AG09309 (cell line): ENCODE measurements at places on chromosomes 3 and 15.

GRCh38 chr3:122233101-122233952 lies 49.9 kb downstream of the CASR start:
- DNase-seq, result no peak

DNA sequence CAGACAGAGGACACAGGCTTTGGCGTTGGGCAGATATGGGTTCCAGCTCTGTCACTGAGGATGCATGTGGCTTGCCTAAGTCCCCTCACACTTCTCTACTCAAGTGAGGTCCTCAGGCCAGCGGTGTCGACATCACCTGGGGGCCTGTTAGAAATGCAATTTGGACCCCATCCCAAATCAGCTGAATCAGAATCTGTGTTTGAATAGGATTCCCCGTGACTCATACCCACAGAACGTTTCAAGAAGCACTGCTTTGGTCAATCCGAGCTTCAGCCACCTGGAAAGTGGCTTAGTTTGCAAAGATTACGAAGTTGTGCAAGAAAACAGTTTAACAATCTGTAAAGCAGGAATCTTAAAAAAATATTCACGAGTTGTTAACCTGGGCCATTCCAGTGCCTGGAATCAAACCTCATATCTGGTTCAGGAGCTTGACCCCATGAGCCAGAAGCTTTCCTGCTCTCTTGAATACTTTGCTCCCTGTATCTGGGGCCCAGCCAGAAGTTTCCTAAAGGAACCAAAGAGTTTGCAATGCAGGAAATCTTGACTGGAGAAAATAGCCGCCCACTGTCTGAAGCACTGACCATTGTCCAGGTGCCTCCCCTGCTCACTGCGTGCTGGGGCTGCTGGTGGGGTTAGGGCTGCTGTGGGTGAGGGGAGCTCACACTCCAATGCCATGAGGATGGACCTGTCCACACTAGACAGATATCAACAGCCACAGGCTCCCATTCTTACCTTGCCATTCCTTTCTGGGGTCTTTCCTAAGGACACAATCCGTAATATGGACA lies 208.5 kb upstream of the LINGO1 start:
- DNase-seq, result peak; percentile 54

DNA sequence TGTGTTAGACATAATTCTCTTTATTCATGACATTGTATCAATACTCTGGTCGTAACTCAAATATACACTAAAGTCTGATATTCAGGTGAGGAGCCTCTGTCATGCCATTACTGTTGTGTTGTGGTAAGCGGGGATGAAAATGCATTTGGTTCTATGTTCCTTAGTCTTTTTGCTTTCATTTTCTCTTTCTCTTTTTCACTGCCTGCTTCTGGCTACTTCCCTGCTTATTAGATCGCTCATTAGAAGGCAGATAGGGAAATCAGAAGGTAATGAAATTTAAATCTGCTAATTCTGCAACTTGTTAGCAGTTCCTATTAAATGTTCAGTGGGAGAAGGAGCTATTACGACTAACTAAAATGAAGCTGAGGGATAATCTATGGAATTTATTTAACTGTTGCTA lies 345.0 kb downstream of the GRM7 start:
- no peak for DNase-seq

DNA sequence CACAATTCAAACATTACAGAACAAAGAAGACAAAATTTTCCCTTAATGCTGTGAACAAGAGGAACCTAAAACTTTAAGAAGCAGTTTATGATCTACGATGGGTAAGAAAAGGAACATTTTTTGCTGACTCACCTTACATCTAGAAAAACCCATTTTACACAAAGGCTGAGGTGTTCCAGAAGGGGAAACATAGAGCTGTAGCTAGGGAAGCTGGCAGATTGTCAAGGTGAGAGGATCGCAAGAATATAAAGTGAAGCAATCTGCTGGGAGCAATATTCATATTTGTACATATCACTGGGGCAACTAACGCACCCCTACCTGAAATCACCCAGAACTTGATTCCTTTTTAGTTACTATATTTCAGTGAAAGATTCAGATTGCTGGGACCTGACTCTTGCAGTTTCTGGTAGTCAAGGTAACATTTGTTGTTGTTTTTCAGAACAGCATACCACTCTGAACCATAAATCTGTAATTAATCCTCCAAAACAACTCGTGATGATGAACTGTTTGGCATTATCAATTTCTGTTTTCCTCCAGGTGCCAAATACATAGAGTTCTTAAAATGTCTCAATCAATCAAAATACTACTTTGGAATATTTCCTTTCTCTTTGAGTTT lies 184.1 kb upstream of the LRRC3B start:
- no peak for DNase-seq

GRCh38 chr15:31483053-31483985 lies 156.7 kb downstream of the KLF13 start:
- no peak for DNase-seq

- no peak for DNase-seq
Observed at GRCh38 chr3:128803307-128803706, 76.1 kb upstream of the ACAD9 start.

GRCh38 chr3:111143-112069 lies 85.2 kb upstream of the CHL1 start:
- no peak for DNase-seq

- no peak for DNase-seq
Observed at GRCh38 chr15:64807751-64808222, 17.7 kb downstream of the PIF1 start.

GRCh38 chr3:44554626-44555592 lies at the start of gene ZKSCAN7:
TSS of gene ZKSCAN7 (plus strand) at chr3:44555193. CDS start at chr3:44557048, 1,855 bp downstream.
- DNase-seq, result no peak

GRCh38 chr3:12369029-12369428 lies 80.2 kb downstream of the PPARG start:
- no peak for DNase-seq

DNA sequence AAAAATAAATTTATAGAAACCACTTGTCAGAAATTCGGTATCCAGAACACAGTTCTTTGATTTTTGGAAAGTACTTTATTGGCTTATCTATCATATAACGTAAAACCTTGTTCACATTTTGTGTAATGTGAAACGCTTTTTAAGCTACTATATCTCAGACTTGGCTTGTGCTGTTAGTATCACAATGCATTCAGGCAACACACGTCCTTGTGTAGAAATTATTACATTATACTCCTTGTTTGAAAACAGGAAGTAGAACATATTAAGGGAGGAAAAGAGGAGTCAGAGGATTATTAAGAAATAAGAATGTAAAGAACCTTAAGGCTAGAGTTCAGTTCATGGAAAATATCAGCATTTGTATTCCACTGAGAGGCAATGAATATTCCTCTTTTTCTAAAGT lies 1.6 kb downstream of the DNAJC13 start:
- DNase-seq, result no peak

- peak; percentile 21 for DNase-seq
Observed at GRCh38 chr3:161977063-161977462, 480.5 kb downstream of the OTOL1 start.

- DNase-seq, result no peak
Observed at GRCh38 chr3:31664031-31664430, 131.3 kb downstream of the STT3B start.

DNA sequence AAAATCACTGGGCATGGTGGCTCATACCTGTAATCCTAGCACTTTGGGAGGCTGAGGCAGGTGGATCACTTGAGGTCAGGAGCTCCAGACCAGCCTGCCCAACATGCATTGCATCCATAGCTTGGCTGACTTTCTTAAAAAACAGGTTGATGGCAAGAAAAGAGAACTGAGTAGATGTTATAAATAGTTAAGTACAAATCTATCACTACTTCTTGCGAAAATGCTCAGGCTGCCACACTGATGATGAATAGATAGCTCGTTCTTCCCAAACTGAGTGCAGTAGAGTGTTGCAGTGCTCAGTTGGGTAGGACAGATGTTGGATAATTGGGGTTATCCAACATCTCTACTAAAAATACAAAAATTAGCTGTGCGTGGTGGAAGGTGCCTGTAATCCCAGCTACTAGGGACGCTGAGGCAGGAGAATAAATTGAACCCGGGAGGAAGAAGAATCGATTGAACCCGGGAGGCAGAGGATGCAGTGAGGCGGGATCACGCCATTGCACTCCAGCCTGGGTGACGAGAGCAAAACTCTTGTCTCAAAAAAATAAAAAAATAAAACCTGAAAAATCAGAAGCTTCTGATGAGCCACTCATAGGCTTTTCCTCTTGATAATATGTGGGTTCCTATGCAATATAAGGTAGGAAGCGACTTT lies 1.2 kb downstream of the BTLA start:
- DNase-seq, result no peak

DNA sequence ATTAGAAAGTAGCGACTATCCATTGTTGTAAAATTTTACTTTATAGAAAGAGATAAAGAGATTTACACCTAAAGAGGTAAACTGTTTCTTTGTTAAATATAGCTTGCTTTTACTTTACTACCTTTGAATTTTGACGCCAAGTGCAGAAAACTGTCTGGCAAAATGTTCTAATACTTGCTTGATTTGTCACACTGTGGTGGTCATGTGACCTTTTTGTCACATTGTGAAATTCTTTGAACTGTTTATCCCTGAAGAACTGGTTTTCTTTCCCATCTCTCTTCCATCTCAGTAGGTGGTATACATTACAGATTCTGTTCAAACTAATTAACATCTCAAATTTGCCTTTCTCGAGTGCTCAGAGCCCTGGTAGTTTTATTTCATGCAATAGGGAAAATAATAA lies 327.4 kb downstream of the NAALADL2 start:
- no peak for DNase-seq

GRCh38 chr15:92142242-92143232 lies 251.1 kb upstream of the ST8SIA2 start:
- DNase-seq, result no peak

DNA sequence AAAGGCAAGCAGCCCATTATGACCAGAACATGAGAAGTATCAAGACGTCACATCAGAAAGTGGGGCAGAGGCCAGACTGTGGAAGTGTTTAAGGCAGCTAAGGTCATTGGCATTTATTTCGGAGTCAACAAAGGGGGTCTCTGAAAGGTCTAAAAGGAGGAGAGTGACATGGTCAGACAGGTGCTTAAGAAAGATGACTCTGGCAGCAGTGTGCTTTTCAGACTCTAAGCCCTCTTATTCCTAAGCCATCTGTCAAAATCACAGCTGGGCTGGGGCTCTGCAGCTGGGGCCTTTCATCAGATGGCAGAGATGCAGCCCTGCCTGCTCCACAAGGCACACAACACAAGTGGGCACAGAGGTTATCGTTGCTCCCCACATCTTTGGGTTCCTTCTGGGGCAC lies 14.0 kb downstream of the FBXL22 start:
- DNase-seq, result no peak

- no peak for DNase-seq
Observed at GRCh38 chr15:96218623-96219455, 111.7 kb upstream of the NR2F2 start.

- no peak for DNase-seq
Observed at GRCh38 chr15:100651253-100651652, 48.9 kb downstream of the ASB7 start.

DNA sequence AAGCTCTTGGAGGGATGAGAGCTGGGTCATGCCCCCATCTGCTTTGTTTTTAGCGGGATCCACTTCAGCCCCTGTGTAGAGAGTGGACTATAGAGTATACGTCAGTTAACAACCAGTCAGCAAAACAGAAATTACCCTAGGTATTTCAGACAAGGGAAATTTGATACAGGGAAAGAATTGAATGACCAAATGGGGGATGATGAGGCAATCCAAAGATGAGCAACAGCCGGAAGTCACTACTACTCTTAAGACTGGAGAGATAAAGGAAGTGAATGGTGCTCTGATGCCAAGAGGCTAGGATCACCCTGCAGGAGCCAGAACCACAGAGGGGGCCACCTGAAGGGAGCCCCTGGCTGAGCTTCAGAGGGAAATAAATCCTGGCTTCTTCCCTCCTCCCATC lies 1.7 kb upstream of the GPR62 start:
- peak; percentile 52 for DNase-seq

- DNase-seq, result no peak
Observed at GRCh38 chr3:69890691-69891090, 108.8 kb upstream of the SAMMSON start.

- no peak for DNase-seq
Observed at GRCh38 chr3:140630366-140630765, 47.5 kb upstream of the TRIM42 start.

DNA sequence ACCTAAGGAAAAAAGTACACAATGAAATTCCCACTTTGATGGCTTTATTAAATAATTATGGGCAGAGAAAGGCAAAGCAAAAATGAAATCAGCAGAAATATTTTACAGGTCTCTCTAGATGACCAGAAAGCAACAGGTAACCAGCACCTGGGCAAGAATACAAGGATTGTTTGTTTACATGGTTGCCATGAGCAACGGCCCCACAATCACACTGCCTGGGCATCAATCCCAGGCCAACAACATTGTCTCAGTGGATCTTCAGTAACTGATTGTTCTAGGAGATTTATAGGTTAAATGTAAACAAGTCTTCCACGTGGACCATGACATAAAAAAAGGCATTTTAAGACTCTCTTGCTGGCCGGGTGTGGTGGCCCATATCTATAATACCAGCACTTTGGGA lies 82.6 kb downstream of the PDZRN3 start:
- no peak for DNase-seq

GRCh38 chr3:114745322-114746240 lies 401.5 kb downstream of the ZBTB20 start:
- peak; percentile 52 for DNase-seq

- DNase-seq, result no peak
Observed at GRCh38 chr3:196197524-196197923, 13.7 kb downstream of the ZDHHC19 start.

DNA sequence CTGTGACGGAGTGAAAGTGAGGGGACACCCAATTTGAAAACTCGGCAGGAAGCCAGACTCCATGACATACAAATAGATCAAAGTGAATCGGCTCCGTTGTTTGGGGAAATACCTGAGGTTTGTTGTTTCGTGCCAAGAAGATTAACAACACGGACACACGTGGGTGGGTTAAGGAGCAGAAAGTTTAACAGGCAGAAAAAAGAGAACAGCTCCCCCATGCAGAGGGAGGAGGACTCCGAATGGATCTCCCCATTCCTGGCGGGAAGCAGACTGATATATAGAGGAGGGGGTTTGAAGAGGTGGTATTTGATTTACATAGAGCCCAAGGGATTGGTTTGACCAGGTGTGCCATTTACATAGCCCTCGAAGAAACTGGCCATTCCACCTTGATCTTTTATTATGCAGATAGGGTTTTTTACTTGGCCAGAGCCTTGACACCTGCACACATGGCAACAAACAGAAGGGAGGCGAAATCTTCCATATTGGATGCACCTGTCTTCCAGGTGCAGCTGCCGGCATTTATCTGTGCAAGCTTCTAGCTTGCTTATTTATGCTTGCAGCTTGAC lies 4.8 kb upstream of the SACM1L start:
- DNase-seq, result no peak
